GM04504 (cell line): ENCODE measurements at places on chromosomes 7 and 10.

DNA sequence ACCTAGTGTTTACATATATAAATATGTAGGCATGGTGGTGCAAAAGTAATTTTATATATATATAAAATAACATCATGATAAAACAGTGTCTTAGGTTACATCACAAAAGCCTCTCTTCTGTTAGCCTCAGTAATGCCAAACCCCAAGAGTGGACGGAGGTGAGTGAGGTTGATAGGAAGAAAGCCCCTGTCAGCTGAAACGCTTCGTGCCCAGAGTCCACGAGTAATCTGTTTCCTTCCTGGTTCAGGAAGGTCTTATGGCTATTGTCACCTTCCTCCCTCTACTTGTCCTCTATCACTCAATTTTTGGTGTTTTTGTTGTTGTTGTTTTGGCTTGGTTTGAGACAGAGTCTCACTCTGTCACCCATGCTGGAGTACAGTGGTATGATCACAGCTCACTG is 41.5 kb downstream of the THNSL1 start:
- DNase-seq, result no peak

- DNase-seq, result peak; percentile 56
These were observed 1.5 kb downstream of the NIPSNAP2 start for GRCh38 chr7:55965805-55966421.

- DNase-seq, result no peak
These were observed 114.6 kb downstream of the NRBF2 start for GRCh38 chr10:63247771-63248170.

DNA sequence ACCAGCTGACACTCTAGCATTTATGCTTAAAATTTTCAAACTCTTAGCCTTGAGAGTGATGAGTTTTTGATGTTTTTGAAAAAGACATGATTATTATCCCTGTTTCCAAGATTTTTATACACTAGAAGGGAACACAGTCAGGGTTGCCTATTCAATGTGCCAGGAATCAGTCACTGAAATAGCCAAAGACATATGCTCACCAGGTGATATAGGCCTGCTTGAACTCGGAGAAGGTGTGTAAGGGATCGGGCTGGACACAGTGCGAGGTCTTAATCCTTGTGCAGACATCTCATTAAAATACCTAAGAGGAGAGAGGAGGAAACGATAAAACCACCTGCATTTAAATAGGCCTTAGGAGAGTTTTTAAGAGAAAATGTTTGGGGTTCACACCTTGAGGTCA is 51.0 kb upstream of the MRLN start:
- no peak for DNase-seq

GRCh38 chr7:31875424-31875823 is 188.4 kb downstream of the PPP1R17 start:
- DNase-seq, result peak; percentile 10

- DNase-seq, result no peak
These were observed 396.5 kb upstream of the MKI67 start for GRCh38 chr10:128522551-128523308.

DNA sequence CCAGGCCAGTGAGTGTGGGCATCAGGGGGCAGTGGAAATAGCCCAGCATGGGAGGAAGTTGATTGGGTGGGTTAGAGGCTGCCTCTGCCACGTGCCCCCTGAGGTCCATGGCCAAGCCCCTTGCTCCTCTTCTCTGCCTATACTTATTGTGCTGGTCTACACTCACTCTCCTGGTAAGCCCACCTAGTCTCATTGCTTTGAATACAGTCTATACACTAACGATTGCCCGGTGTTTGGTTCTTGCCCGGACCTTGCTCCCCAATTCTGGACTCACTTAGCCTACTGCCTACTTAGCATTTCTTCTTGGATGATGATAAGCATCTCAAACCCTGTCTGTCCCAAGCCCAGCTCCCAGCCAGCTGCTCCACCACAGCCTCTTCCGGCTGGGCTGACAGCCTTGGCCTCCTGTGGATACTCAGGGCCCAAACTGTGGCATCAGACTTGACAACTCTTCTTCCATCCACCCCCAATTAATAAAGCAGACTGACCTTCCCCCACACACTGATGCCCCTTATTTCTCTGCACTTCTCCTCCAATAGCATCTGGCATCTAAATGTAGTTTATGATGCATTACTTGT is 10.1 kb downstream of the LRRC18 start:
- no peak for DNase-seq

- DNase-seq, result no peak
These were observed 1.4 kb downstream of the KBTBD2 start for GRCh38 chr7:32890010-32890792.

DNA sequence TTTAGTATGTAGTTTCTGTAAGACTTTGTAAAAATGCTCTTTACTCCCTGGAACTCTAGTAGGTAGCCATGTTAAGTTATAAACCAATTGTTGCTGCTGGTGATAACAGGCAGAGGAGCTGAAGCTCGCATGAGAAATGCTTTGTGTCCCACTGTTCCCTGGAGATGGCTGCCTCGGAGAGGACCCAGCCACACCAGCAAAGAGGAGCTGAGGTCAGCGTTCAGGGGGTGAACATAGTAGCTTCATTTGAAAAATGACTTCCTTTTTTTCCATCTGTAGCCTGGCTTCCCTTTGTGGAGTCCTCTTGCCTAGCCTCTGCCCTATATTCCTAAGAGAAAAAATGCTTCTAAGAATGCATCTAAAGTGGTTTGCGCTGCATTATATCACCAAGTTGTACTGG is 20.3 kb downstream of the CELF2 start:
- no peak for DNase-seq

GRCh38 chr10:89873055-89873454 is 171.7 kb downstream of the KIF20B start:
- no peak for DNase-seq

DNA sequence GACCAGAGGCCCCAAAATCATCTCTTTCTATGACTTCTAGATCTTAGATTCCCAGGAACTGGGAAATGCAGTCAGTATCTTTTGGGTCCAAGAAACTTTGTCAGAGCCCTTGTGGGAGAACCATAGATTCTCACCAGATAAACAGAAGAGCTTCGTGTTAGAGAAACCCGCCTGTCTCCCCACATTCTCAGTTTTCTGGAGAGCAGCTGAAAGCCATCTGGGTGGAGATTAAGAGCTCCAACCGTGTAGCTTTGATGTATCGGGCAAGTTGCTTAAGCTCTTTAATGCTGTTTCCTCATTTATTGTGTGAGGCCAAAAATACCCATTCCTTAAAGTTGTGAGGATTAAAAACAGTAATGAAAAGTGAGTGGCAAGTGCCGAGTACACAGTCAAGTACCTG is 107.6 kb downstream of the WDR37 start:
- DNase-seq, result no peak

DNA sequence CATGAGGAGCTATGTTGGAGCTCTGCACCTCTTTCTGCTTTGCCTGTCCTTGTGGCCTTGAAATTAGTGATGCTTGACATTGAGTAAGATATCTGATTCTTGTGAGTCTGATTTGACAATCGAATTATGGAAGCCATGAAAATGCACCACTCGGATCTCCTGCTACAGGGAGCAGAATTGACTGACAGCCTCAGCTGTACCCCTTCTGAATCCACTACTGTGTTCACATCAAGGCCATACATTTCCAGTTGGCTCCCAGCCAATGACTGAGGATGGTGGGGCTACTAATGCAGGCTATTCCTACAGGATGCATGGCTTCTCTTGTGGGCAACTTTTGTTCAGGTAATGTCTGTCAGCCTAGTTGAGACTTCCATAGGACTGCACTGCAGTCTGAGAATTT is 321.9 kb downstream of the REEP3 start:
- no peak for DNase-seq

- DNase-seq, result no peak
These were observed 116.4 kb upstream of the ASAH2 start for GRCh38 chr10:50367732-50368131.
